Activated CD8-positive, alpha-beta memory T cell treated with anti-CD3 and anti-CD28 coated beads for 1 hour (primary cell): ENCODE measurements at places on chromosomes 3 and 15.

GRCh38 chr3:73072634-73073033, 11.2 kb downstream of the EBLN2 start:
- no peak for DNase-seq

DNA sequence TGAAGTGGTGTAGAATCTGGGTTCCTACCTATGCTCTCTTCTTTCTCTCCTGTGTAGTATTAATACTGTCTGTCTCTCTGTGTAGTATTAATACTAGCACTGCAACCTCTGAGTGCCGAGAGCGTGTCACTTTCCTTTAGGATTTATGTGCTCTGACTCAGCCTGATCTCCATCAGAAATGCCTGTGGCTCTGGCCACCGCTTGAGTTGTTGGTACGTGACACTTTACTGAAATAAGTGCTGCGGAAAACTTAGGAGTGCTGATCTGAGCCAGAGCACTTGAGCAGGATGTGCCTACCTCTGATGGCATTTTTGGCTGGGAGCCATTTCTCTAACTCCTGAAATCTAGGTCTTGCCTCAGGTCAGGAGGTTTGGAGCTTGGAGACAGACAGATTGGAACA, 807.4 kb downstream of the SQOR start:
- DNase-seq, result no peak

DNA sequence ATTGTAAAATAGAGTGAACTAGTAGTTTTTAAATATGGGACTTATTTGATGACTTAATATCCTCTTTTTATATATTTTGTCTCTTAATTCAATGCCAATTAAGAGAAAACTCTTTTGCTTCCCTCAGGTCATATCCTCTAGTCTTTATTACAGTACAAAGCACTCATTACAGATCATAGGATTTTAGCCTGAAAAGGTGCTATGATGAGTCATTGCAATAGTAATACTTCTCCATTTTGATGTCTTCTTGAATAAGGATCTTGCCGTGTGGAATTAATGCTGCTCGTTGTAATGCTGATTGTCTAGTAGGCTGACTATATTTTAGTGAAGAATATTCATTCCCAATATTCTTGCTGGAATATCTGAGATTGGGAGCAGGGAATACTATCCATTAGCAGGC, 612.2 kb upstream of the GOLIM4 start:
- no peak for DNase-seq

- DNase-seq, result no peak
These were observed 187.0 kb downstream of the NTRK3 start for GRCh38 chr15:88069561-88069960.

- DNase-seq, result no peak
These were observed 167.3 kb upstream of the SGO1 start for GRCh38 chr3:20353286-20353685.

- DNase-seq, result no peak
These were observed 8.9 kb upstream of the RLBP1 start for GRCh38 chr15:89230277-89230676.

GRCh38 chr3:118974356-118975097, 60.1 kb downstream of the IGSF11 start:
- DNase-seq, result no peak

DNA sequence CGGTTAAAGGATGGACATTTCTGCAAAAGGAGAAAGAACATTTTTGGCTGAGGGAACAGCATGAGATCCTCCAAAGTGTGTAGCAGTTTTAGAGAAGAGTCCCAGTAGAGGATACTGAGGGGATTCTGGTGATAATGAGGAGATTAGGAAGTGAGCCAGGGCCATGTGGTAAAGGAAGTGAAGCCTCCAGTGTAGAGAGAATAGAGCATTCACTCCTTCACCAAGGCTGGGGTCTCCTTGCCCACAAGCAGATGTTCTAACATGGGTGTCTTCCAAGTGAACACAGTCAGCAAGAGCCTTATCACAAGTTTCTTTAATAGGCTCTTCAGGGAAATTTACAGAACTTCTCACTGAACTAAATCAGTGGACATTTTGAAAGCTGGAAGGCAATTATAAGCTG, 173.7 kb downstream of the SSR3 start:
- no peak for DNase-seq

- no peak for DNase-seq
These were observed 314.8 kb upstream of the CTDSPL start for GRCh38 chr3:37546876-37547275.

- DNase-seq, result no peak
These were observed 558.9 kb upstream of the IL12A start for GRCh38 chr3:159429702-159430101.

GRCh38 chr3:170808041-170808440, 62.0 kb downstream of the RPL22L1 start:
- no peak for DNase-seq

GRCh38 chr3:114307832-114308231, 14.0 kb downstream of the TIGIT start:
- no peak for DNase-seq

- no peak for DNase-seq
These were observed 134.8 kb downstream of the UACA start for GRCh38 chr15:70628549-70628896.

GRCh38 chr3:114216186-114216970, 21.0 kb downstream of the ZNF80 start:
- DNase-seq, result no peak

GRCh38 chr15:55074431-55074830, 122.3 kb downstream of the RSL24D1 start:
- no peak for DNase-seq

DNA sequence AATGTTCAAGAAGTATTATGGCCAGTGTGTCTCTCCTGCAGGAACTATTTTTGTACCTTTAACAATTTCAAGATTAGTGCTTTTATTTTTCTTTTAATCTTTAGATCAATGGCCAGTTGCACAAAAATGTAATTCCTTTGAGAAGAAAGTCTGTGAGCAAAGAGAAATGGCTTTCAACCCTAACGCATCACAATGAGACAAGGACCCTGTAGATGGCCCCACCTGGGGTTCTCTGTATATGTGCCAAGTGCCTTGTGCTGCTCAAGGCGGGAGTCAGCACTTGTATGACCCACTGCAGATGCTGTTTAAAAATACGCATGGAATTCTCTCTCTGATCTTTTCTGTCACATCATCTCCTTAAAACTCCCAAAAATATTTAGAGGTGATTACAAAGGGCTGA, 453.4 kb downstream of the OCA2 start:
- DNase-seq, result no peak

GRCh38 chr3:129460572-129460971, 20.5 kb downstream of the IFT122 start:
- no peak for DNase-seq

DNA sequence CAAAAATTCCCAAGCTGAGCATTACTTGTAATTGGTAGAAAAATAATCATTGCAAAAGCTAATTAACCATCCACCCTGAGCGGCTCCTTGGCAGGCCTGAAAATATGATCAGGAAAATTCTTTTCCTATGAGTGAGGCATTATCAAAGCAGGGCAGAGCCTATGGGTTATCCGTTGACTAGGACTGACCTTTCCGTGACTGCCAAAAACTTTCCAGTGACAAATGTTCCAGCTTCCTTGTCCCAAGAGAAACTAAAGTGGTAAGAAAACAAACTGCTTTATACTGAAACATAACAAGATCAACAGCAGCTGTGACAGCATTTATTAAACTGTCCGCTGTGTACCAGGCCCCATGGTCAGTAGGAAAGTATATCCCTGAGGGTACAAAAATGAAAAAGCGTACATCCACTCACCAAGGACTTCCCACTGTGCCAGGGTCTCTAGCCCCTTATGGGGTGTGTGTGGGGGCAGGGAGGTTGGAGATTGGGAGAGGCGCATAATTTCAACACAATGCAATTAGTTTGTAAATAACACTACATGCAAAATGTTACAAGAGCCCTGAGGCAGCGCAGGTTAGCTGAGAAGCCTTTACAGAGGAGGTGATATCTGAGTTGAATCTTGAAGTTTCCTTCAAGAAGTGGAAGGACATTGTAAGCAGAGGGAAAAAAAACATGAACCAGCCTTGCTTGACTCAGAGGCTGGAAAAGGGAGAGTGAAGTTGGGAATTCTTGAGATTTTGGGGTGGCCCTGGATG, 8.5 kb downstream of the LIPC start:
- DNase-seq, result no peak

DNA sequence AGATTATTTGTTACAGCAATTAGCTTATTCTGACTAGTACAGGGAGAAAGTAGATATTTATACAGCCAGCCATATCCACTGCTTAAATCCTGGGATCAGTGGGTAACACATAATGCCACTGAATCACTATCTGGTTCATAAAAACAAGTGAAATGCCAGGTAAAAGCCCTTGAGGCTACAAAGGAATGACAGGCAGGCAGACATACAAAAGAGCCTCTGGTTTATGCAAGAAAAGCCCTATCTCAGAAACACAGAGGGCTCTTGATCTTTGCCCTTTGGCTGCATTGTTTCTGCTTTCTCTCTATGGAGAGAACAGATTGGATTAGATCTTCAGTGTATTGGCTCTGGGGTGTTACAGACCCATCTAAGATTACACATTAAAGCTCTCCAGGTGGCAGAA, 115.4 kb upstream of the GADL1 start:
- no peak for DNase-seq
